M059J (cell line): ENCODE measurements at places on chromosomes 5 and 9. TPM values are rescaled to one million over a fixed set of nuclear protein-coding genes. Genes with fewer than 3 reads are reported as not detected.
A peak's percentile ranks its signal among the peaks of the same experiment; 100 is the strongest.

Gene LTC4S
- not detected in 2 replicates for total RNA-seq

Gene NEUROG1
- not detected in 2 replicates for total RNA-seq

DNA sequence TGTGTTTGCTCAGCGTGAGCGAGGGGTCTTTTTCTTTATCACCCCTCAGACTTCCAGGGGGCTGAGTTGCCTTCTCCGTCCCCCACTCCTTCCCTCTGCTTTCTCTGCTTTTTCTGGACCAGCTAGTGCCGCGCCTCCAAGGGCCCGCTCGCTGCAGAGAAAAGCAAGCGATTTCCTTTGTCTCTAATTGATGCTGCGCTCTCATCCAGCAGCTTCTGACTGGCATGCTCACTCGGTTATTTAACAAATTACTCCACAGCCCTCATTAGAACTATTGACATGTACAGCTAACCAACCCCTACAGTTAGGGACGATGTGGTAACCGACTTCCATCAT, 288.0 kb downstream of the ELAVL2 start:
- no peak for DNase-seq

DNA sequence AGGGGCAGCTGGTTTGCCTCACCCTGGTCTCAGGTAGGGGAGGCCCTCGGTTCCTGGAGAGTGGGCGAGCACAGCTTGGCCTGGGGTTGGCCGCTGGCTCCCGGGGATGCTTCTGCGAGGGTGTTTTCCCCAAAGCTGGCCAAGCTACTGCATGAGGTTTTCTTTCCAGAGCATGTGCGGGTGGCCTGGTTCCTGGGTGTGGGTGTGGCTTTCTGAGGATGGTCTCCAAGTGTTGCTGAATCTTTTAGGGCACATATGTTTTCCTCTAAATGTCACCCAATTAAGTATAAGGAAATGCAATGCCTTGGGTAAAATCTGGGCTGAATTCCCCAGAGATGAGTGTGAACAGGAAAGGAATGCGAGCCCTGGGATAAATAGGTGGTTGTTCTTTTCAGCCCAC, 115.8 kb upstream of the ICE1 start:
- DNase-seq, result peak; percentile 74

DNA sequence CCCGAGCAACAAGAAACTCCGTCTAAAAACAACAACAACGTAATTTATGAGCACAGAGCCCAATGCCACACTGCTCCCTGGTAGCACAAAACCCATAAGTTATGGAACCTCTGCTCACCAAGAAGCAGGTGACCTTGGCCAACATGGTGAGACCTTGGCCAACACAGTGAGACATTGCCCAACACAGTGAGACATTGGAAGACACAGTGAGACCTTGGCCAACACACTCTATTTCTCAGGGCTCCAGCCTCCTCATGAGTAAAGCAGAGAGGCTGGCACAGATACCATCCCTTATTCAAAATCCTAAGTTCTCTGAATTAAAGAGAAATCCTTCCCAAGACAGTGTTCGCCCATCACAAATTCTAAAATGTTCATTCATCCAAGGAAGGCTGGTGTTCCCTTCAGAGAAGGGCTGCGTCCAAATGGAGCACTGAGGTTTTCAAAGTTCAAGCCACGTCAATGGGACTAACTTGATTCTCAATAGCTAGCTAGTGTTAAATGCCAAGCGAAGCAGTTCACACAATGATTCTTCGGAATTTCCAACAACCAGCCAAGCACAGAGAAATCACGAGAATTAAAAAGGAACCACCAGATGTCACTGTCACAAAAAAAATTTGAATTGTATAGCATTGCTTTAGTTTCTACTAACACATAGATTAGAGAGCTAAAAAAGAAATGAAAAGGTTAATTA, 29.5 kb downstream of the TTC39B start:
- DNase-seq, result peak; percentile 28

GRCh38 chr5:150278046-150278730, 11.4 kb downstream of the CAMK2A start:
- peak; percentile 78 for DNase-seq

DNA sequence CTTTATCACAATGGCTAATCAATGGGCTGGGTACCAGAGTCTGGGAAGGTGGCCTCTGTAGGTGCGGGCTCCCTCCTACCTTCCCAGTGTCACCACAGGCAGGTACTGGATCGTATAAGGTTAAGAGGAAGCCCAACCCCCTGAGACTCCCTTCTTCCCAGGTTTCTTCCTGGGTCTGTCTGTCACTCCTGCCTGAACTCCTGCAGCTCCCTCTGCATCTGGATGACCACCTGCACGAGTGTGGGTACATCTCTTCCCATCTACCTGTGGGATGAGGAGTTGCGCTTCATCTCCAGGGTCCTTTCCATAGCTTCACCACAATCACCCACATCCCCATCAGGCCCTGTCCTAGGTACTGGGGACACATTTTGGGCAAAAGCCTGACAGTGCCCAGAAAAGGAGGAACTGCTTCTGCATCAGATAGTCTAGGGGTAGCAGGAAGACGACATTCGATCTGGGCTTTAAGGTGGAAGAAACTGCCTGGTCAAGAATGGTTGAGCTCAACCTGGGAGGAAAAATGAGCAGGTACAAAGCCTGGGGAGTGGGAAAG, 112.2 kb upstream of the ALDH1B1 start:
- DNase-seq, result no peak
